ENCODE measurements at places on chromosomes 5 and 9. TPM values are rescaled to one million over a fixed set of nuclear protein-coding genes. Genes with fewer than 3 reads are reported as not detected.

SUSD3 gene
- not detected for total RNA-seq

ABO gene
- 0.85 TPM for total RNA-seq

LVRN gene
- 125 TPM for total RNA-seq

SLC6A19 gene
- not detected for total RNA-seq

OR2Y1 gene
- total RNA-seq = not detected

All from subcutaneous adipose tissue (tissue), 4 donors.